ENCODE measurements at places on chromosomes 13 and 19.

DNA sequence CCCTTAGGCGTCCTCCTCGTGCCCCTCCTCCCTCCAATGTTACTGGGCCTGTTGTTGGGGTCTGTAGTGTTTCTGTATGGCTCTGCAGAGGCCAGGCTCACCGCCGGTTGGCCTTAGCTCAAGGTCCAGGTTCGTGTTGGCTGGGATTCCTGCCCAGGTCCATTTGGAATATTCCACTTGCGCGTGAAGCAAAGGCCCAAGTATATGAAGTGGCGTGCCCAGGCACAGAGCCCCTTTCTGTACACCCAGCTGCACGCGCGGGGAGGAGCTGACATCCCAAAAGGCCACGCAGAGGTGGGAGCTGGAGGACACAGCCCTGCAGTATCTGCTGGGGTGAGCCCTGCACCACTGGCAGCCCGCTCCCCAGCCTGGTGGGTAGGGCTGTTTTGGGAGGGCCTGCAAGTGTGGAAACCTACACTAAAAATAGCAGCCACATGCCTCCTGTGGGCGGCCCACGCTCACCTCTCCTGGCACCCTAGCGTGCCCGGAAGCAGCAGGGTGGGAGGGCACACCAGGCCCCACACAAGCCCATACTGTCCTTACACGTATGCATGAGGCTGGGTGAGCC is 30.2 kb downstream of the CRTC1 start:
- DNase-seq = no peak

DNA sequence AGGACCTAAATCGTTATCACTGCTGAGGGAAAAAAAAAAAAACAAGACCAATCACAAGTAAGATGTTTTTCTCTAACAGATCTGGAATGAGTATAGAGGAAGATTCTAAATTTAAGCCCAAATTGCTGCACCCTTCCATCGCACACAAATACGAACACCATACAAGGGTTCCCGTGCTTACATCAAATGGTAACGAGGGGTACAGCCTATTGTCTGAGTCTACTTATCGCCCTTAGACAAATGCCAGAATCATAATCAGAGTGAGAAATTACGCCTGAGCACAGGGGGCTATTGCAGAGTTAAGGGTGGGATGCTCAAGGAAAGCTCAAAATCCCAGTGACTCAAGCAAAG is 603 bp downstream of the ZC3H13 start:
- no peak for DNase-seq

- no peak for DNase-seq
Observed at GRCh38 chr19:3969435-3970312, 1.2 kb downstream of the DAPK3 start.

DNA sequence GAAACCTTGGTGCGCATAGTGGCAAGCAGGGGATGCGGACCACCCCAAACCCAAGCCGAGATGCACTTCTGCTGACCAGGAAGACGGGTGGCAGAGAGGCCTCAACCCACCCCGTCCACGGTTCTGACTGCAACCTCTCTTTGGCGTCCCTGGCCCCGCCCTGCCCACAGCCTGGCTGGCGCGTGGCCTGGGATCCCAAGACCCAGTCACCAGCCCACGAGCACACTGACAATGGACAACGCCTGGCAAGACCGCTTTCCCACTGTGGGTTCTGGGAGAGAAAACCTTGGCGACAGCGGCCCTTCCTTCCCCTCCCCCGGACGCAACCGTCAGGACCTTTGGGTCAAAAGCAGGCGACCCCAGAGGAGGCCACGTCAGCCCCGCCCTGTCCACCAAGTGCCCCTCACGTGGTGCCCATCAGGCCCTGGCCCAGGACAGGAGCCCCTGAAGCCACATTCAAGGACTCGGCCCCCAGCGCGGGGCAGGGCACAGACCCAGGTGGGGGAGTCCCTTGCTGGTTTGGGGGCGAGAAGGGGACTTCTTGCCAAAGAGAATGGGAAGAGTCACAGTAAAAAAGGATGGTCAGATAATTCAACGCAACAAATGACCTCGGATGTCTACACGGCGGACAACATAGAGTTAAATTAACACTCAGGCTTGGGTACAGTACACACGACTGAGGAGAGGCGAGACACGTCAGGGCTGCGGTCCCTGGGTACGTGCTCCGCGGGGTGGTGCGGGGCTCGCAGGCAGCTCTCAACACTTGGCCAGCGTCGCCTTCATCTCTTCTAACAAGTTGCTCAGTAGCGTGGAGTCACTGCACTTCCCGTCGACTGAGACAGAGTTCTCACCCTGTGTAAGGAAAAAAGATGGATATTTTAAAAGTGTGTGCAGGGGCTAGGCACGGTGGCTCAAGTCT is 5.0 kb downstream of the IZUMO4 start:
- no peak for DNase-seq

- no peak for DNase-seq
Observed at GRCh38 chr13:30676672-30677071, 58.7 kb upstream of the ALOX5AP start.

DNA sequence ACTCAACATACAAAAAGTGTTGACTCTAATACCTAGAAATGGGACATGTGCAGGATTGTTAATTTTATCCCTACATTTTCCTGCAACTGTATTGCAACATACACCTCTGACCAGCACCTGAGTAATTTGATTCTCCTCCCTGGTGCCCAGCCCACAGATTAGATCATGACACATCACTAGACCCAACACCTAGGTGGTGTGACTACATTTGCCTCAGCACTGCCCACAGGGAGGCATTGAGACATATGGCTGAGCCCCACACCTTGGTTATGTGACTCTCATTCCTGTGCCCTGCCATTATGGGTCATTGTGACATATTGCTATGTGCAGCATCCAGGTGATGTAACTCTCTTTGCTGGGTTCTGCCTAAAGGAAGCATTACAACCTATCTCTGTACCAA is 13.2 kb upstream of the ZNF254 start:
- no peak for DNase-seq

DNA sequence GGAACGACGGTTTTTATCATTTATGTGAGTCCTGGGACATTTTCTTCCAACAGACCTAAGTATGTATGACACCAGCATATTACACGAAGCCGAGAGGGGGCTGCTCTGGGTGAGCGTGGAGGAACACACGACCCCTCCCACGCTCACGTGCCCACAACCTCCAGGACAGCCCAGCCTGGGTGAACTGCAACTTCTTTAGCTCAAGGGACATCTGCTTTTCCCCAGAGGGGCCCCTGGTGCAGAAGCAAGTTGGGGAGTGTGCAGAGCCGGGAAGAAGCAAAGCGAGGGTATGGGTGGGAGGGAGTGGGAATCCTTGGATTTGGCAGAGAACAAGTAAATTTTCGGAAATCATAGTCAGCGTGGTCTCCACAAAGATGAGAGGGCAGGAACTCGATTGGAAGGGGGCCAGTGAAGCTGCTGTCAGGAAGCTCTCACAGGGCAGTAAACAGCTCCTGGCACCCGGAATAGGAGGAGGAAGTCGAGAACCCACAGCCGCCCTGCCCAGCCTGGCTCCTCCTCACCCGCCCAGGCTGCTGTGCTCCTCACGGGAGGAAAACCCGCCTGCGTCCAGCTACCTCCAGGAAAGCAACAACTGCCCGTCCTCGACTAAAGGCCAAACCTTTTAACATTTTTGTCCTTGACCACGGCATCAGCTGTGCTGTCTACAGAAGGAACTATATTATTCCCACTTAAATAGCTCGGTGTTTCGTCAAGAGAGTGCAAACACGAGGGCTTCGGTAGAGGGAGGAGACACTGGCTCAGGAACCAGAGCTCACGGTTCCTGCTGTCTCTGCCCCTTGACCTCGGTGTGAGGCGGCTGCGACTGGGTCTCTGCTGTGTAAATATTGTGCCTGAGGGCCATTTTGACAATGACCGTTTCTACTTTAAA is 17.2 kb upstream of the CFAP97D2 start:
- no peak for DNase-seq

DNA sequence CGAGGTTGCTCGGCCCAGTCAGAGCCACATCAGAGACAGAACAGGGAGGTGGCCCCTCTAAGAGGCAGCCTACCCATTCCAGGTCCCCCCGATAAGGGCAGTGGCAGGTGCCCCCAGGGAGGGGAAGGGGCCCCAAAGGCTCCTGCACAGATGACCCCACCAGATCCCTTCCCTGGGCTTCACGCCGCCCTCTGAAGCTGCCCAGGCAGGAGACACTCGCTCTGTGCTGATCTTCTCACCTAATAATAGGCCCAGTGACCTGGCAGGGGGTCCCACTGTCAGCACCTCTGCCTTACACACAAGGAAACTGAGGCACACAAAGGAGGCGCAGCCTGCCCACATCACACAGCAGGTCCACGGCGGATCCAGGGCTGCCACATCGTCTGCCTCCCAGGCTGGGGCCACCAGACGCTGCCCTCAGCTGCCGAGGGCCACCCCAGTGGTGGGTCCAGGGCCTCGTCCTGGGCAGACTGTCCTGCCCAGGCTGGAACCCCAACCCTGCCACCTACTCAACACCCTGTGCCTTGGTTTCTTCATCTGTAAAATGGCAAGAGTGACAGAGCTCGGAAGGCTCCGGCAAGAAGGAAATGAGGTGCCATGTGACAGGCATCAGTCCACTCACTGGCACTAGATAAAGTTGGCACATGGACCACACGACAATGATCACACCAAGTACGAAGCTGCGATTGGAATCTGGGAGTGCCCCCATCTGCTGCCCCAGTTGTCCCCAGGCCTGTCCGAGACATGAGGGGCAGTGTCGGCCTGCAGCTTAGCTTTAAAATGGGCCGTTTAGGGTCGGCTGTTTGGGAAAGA is 56.5 kb downstream of the KLF2 start:
- DNase-seq = no peak

GRCh38 chr13:96299235-96299634 is 209.3 kb downstream of the HS6ST3 start:
- DNase-seq = no peak

DNA sequence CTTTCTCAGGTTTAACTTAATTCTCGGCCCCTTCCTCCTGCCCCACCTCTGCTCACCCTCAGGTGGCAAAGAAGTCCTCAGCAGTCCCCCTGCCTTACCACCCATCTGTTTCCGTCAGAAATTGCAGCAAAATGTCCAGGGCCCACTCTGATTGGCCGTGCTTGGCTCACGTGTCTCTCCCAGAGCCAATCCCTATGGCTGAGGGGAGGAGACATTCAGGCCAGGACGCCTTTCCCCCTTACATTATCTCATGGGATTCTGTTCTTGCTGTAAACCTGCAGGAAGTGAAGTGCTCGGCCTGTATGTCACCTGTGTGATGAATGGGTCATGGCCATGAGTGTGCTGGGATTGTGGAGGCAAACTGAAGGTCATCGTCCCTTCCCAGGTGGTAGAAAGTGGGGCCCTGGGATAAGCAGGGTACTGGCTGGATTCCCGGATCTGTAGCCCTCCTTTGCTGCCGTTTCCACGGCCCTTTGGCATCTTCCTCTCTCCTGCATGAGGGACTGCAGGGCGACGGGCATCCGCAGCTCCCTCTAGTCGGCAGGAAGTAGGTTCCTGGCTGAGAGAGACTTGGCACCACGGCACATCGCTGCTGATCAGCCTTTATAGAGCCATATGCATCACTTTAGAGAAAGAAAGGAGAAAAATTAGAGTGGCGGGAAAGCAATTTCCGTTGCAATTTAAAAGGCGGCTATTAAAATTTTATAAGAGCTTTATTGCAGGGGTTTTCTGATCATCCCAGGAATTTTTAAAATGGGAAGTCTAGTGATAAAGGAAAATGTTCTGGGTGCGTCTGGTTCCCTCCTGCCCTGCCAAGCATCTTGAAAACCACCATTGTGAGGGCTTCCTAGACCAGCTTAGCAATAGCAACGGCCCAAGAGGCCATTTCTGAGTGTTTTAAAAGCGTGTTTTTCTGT is 118.2 kb downstream of the SIPA1L3 start:
- DNase-seq = no peak

DNA sequence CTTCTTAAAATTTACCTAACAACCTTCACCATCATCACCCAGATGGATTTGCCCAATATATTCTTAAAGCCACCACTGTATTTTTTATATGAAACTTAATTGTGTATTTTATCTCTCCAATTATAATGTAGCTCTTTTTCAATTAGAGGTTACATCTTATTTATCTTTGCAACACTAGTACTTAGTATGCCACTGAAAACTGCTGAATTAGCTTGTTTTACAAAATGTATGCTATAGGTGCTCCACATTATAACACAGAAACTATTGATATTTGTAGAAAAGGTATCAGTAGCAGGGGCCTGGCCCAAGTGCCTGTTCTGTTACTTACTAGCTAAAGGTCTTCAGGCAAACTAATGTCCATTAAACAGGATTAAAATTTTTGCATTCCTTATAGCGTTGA is 35.8 kb upstream of the PCDH17 start:
- no peak for DNase-seq

- no peak for DNase-seq
Observed at GRCh38 chr19:4234862-4235201, 5.5 kb downstream of the EBI3 start.

- DNase-seq = no peak
Observed at GRCh38 chr13:51113969-51114368, 2.9 kb upstream of the C13orf42 start.

- no peak for DNase-seq
Observed at GRCh38 chr13:99174533-99175100, 26.0 kb upstream of the UBAC2 start.

GRCh38 chr19:5698635-5699422 is 8.7 kb downstream of the RPL36 start:
- no peak for DNase-seq

DNA sequence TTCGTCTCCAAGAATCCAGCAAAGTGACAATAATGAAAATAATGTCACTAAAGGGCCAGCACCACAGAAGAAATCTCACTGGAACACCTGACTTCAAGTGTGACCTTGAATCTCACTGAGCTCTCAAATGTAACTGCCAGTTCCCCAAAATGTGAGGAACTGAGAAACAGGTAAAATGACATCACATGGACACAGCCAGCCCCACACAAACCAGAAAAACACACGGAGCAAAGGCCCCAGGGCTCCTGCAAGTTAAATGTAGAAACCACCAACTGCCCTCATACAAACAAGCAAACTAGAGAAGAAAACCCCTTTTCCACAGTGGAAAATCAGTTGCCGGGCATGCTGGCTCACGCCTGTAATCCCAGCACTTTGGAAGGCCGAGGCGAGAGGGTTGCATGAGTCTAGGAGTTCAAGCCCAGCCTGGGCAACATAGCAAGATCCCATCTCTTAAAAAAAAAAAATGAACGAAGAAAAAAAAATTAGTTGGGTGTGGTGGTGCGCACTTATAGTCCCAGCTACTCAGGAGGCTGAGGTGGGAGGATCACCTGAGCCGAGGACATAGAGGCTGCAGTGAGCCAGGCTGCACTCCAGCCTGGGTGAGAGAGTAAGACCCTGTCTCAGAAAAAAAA is 8.7 kb upstream of the KANK2 start:
- no peak for DNase-seq

DNA sequence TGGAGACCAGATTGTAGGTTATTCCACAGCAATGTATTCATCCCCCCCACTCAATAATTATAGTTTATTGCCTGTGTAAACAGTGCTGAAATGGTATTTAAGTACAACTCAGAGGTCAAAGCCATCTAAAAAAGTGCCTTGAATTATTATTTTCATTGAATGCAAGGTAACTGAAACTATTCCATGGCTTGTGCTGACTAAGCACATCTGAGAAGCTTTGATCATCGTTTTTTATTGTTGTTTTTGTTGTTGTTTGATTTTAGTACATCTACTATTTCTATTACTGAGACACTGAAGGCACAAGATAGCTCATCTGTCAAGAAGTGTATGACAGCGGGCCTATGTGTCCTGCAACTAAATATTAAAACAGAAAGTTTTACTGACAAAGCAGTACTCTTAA is 308.0 kb downstream of the OXGR1 start:
- no peak for DNase-seq
